ENCODE measurements at places on chromosomes 1 and 21. TPM values are rescaled to one million over a fixed set of nuclear protein-coding genes. Genes with fewer than 3 reads are reported as not detected.

The AVPR1B gene
- not detected for total RNA-seq

The S100A10 gene
- total RNA-seq = 2.8 TPM

The PTPRF gene
- total RNA-seq = 1.2 TPM

The GUCA2A gene
- not detected for total RNA-seq

The DNASE2B gene
- not detected for total RNA-seq

The RGS1 gene
- total RNA-seq = 38.5 TPM

The CFAP45 gene
- total RNA-seq = 0.93 TPM

The PRKCZ gene
- 1.9 TPM for total RNA-seq

- DNase-seq = no peak
Measured at GRCh38 chr1:27355683-27356082, 11.1 kb downstream of the MAP3K6 start.
